Activated CD4-positive, alpha-beta memory T cell treated with anti-CD3 and anti-CD28 coated beads, Interleukin-2, amount 10 ng/mL, durations not matched to agents 7 days and 5 days (primary cell): ENCODE measurements at places on chromosomes 4 and X. TPM values are rescaled to one million over a fixed set of nuclear protein-coding genes. Genes with fewer than 3 reads are reported as not detected.
A peak's percentile ranks its signal among the peaks of the same experiment; 100 is the strongest.

Gene OTC
- total RNA-seq: not detected

Gene PFKFB1
- 0.60 TPM for total RNA-seq

Gene PCDH18
- 0.18 TPM for total RNA-seq

Gene S100P
- total RNA-seq: 165 TPM

DNA sequence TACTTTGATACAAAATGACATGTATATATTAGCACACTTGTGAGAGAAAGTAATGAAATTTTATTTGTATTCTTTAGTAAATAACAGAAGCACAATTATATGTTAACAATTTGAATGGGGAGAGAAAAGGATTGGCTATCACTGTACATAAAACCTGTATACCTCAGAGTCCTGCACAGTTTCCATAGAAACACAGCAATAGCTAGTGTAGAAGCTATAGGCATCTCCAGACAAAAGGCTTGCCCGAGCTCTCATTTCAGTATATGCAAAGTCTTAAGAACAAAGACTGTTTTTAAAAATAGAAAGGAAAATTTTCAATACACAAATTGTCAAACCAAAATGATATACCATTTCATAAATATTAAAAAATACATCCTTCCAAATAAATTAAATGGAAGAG is 38.5 kb downstream of the GPM6A start:
- H3K4me1 ChIP-seq: no peaks in the 10 kb centered on the region
- no peaks in the 10 kb centered on the region for H3K36me3 ChIP-seq
- no peaks in the 10 kb centered on the region for H3K27me3 ChIP-seq
- H3K27ac ChIP-seq: no peak overlapping the region
- no peak overlapping the region for H3K4me3 ChIP-seq
- no peak for DNase-seq

DNA sequence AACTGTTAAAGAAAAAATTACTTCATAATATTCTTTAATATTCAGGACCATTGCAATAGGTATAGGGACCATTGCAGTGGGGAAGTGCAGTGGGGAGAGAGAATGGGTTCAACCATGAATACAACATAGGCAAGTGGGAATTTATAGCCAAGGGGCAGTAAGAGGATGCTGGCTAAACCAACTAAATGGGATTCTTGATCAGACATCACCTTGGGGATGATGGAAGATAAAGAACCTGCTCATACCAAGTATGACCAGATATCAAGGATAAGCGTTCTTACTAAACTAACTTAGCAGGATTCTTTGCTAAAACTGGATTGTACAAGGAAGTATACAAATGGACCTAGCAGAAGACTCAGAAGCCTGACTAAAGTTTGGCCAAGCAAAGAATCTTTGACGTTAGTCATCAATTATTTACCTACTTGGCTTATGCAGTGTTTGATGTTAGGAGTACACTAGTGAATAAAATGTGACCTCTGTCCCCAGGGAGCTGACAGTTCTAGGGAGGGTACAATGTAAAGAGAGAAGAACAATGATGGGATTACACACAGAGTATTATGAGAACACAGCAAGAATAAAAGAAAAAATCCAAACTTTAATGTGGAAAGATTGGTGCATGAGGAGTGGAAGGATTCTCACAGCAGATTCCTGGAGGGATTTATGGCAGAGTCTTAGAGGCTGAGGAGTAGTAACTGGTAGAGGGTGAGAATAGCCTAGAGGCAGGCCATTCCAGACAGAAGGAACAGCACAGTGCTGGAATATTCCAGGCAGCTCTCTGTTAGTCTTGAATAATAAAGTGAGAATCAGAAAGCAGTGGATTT is 54.7 kb upstream of the MYOZ2 start:
- H3K27me3 ChIP-seq: peaks cover 11% of the 10 kb centered on the region
- H3K4me3 ChIP-seq: no peak overlapping the region
- H3K27ac ChIP-seq: no peak overlapping the region
- no peaks in the 10 kb centered on the region for H3K36me3 ChIP-seq
- no peak for DNase-seq

- H3K4me1 ChIP-seq: no peaks in the 10 kb centered on the region
- H3K27me3 ChIP-seq: no peaks in the 10 kb centered on the region
- H3K36me3 ChIP-seq: no peaks in the 10 kb centered on the region
- H3K4me3 ChIP-seq: no peak overlapping the region
- H3K27ac ChIP-seq: no peak overlapping the region
Observed at GRCh38 chr4:165058666-165059065, 5.0 kb downstream of the TRIM75 start.

DNA sequence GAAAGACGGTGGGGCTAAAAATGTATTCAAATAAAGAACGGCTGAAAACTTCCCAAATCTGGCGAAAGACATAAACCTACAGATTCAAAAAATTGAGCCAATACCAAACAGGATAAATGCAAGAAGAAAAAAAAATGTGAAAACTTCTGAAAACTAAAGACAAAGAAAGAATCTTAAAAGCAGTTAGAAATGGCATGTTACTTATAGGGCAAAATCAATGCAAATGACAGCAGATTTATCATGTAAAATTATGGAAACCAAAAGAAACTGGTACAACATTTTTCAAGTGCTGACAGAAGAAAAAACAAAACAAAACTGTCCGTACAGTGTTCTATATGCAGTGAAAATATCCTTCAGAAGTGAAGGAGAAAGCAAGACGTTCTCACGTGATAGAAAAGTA is 239.0 kb downstream of the PDGFC start:
- DNase-seq: no peak
- H3K36me3 ChIP-seq: no peaks in the 10 kb centered on the region
- no peak overlapping the region for H3K4me3 ChIP-seq
- no peak overlapping the region for H3K27ac ChIP-seq
- no peaks in the 10 kb centered on the region for H3K4me1 ChIP-seq
- no peaks in the 10 kb centered on the region for H3K27me3 ChIP-seq

GRCh38 chrX:7120878-7121219 is 26.7 kb upstream of the STS start:
- no peak overlapping the region for H3K27ac ChIP-seq
- H3K4me3 ChIP-seq: no peak overlapping the region
- no peak for DNase-seq
- peaks cover 7% of the 10 kb centered on the region for H3K36me3 ChIP-seq

DNA sequence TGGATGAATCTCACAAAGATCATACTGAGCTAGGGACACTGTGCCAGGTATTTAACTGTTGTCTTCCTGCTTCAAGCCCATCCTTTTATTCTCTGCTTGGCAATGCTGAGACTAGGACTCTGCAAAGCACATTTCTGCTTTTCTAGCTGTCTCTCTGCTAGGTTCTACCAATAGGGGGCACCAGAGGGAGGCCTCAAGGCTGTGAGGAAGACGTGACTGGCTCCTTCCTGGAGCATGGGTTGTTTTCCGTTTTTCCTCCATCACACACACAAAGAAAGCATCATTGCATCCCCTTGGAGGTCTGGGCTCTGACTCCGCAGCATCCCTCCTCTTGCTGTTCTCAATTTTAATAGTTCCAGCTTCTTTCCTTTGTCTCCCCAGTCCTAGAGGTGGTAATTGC is 10.9 kb upstream of the DCTD start:
- no peak for DNase-seq
- no peaks in the 10 kb centered on the region for H3K4me1 ChIP-seq
- H3K27me3 ChIP-seq: peaks cover 8% of the 10 kb centered on the region
- no peak overlapping the region for H3K4me3 ChIP-seq

DNA sequence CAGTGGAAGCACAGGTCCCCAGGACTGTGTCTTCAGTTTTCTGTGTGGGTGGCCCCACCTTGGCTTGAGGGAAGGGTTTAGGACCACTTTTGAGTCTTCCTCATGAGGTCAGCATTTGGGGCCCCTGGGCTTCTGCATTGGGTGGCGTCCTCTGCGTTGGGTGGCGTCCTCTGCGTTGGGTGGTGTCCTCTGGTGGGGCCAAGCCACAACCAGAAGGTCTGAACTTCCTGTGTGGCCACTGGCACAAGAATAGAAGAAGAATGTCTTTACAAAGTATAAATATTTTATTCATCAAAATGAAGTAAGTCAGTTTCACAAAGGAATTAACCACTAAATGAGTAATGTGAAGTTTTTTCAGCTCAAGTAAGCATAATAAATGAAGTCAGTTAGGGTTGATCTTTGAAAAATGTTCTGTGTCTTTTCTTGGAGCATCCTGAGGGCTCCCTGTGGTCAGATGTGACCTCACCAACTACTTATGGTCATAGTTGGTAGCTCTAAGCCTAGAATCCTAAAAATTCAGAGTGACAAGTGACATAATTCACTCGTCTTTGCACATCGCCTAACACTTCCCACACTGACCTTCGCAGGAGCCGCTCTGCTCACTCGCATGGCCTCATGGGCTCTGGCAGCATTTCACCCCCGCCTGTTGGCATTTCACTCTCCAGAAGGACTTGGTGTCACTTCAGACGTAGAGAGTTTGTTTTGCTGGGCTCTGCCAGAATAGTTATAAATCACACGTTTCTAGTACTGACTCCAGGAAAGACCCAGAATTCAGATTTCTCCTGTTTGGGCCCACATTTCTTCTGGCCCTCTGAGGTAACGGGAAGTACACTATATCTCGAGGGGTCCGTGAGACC is 39.0 kb upstream of the HGFAC start:
- no peak overlapping the region for H3K4me3 ChIP-seq
- H3K27ac ChIP-seq: no peak overlapping the region
- no peaks in the 10 kb centered on the region for H3K36me3 ChIP-seq
- H3K4me1 ChIP-seq: no peaks in the 10 kb centered on the region

DNA sequence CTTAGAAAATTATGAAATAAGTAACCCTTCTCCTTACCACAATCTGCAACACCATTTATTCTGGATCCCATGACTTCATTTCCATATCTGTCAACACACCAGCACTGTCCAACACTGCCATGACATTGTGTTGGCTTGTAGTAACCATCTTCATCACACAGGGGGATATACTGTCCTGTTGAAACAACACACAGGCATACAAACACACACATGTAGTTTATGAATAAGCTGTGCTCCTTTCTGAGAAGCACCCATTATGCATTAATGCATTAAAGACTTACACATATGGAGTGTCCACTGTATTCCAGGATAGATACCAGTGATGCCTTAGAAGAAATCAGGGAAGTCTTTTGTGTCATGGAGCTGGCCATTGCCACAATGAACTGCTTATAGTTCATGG is 496.9 kb downstream of the SPOCK3 start:
- H3K36me3 ChIP-seq: no peaks in the 10 kb centered on the region
- no peak overlapping the region for H3K4me3 ChIP-seq
- no peak for DNase-seq
- H3K4me1 ChIP-seq: no peaks in the 10 kb centered on the region
- H3K27me3 ChIP-seq: no peaks in the 10 kb centered on the region
- H3K27ac ChIP-seq: no peak overlapping the region

DNA sequence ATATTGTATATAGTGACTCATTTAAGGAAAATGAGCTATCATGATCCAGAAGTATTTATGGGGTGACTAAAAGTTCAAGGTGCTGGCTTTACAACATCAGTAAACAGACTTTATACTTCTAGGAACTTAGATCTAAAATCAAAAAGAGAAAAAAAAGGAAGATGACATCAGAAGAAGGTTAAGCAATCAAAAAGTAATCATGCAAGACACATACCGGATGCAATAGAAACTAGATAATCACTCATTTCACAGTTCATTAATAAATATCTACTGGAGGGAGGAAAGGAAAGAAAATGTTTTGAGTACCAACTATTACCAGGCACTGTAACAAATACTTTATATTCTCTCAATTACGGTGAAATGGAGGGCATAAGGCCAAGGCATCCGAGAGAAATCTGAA is 276.4 kb downstream of the SPRY1 start:
- peaks cover 36% of the 10 kb centered on the region for H3K27me3 ChIP-seq
- peaks cover 6% of the 10 kb centered on the region for H3K36me3 ChIP-seq
- H3K27ac ChIP-seq: no peak overlapping the region
- H3K4me1 ChIP-seq: peaks cover 24% of the 10 kb centered on the region
- DNase-seq: no peak

DNA sequence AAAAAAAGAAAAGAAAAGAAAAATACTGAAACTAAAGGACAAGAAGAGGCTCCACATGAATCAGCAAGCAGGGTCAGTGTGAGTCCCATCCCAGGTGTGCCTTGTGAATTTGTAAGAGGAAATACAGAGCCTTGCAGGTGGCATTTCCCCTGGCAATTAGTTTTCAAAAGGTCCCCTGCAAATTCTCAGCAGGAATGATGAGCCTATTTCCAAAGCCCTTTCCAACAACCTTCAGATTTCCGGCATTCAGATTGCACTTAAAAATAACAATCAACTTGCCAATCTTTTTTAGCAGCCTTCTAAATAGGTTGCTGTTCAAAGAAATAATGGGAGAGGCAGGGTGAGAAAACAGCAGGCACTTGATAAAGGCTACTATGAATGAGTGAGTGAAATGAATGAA is 66.4 kb upstream of the OR13H1 start:
- no peak for DNase-seq
- no peak overlapping the region for H3K27ac ChIP-seq
- no peaks in the 10 kb centered on the region for H3K36me3 ChIP-seq
- H3K4me1 ChIP-seq: no peaks in the 10 kb centered on the region
- H3K27me3 ChIP-seq: no peaks in the 10 kb centered on the region

- peak overlapping the region; percentile 100 for H3K27ac ChIP-seq
- no peak for DNase-seq
- peaks cover 40% of the 10 kb centered on the region for H3K4me1 ChIP-seq
- H3K4me3 ChIP-seq: peak overlapping the region; percentile 87
Observed at GRCh38 chrX:41335958-41336331, 2.0 kb downstream of the DDX3X start.

- no peak overlapping the region for H3K27ac ChIP-seq
- H3K4me1 ChIP-seq: peaks cover 21% of the 10 kb centered on the region
- DNase-seq: peak; percentile 59
- H3K36me3 ChIP-seq: no peaks in the 10 kb centered on the region
- H3K27me3 ChIP-seq: peaks cover 5% of the 10 kb centered on the region
Observed at GRCh38 chr4:5998333-5998936, 19.8 kb downstream of the C4orf50 start.
